Karpas-422 (cell line): ENCODE measurements at places on chromosomes 7 and 10.

- no peak for DNase-seq
Observed at GRCh38 chr10:93178226-93178625, 104.5 kb downstream of the CYP26A1 start.

GRCh38 chr7:8131694-8132605 lies 130.0 kb downstream of the ICA1 start:
- no peak for DNase-seq

DNA sequence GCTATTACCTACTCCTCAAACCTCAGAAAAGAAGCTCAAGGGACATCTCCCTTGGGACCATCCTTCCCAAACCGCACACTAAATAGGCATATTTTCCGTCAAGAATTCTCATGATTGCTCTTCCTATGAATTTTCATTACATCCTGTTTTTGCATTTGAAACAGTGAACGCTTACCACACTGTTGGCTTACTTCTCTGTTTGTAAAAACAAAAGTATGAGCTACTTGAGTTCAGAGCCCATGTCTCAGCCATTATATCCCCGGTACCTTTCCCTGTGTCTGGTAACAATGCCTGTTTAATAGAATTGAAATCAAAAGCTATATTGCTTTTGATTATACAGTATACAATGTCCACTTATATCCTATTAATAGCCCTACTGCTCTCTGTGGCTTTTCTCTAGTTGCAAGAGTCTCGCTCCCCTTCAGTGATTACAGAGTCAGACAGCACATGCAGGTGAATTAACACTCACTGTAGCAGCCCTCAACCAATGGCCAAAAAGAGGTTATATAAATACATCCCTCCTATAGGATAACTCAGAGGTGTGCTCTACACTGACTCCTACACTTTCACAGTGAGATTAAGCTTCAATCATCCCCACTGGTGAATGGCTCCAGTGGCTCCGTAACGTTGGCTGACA lies 264.4 kb downstream of the SORCS1 start:
- no peak for DNase-seq

GRCh38 chr10:82206831-82207230 lies 331.8 kb downstream of the NRG3 start:
- DNase-seq = no peak

DNA sequence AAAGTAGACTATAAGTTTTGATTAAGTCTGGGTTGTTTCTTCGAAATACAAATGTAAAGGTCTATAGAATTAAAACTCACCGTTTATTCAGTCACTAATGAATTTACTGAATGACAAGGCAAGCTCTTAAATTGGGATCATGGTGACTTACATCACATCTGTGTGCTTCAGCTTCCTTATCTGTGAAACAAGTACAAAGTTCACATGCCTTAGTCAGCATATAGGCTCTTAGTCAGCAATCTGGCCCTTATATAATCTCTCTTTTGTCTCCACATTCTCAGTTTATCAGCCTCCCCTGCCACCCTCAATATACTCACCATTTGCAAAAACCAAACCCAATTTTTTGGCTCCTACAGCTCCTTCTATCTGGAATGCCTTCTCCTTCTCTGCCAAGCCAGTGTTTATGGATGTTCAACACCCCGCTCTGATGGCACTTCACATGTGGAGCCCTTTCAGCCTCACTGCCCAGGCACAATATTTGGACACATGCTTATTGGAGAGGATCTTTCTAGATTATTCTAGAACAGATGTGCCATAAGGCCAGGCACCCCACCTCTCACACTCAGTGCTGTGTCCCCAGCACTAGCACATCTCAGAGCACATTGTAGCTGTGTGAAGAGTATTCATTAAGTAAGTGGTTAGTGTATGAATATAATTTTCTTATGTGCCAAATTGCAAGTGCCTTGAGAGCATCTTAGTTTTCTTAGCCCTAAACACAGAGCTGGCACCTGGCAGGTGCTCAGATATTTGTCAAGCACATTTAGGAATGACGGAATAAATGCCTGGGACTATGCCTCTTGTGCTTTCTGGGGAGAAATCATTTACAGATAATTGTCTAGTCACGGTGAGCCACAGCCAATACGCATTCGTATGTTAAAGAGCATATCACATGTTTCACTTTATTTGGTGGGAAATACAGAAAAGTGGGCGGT lies 9.8 kb upstream of the LAMB1 start:
- DNase-seq = no peak

DNA sequence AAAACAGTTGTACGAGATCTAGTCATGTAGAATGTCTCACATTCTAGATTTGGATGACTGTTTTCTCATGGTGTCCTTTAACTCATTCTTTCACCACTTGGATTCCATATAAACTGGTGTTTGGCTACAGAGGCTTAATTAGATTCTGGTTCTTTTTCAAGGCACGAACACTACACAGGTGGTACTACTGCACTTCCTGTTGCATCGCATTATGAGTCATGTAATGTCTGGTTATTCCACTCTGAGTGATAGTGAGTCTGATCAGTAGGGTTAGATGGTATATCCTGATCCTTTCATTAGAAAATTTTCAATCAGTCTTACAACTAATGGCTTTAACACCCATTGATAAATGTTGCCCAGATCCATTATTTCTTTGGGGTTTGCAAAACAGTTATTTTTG lies 11.2 kb upstream of the AKAP9 start:
- no peak for DNase-seq

GRCh38 chr10:57015595-57016318 lies 654.7 kb upstream of the ZWINT start:
- no peak for DNase-seq

GRCh38 chr7:113281223-113281622 lies 162.9 kb upstream of the SMIM30 start:
- DNase-seq = no peak

GRCh38 chr7:37357637-37357996 lies 91.0 kb downstream of the ELMO1 start:
- no peak for DNase-seq

GRCh38 chr10:110455446-110455845 lies 42.3 kb upstream of the DUSP5 start:
- no peak for DNase-seq

- DNase-seq = no peak
Observed at GRCh38 chr7:6644728-6645127, 7.6 kb downstream of the ZNF316 start.

- DNase-seq = no peak
Observed at GRCh38 chr7:87267239-87267900, 47.8 kb upstream of the TMEM243 start.

- DNase-seq = no peak
Observed at GRCh38 chr10:49598986-49599385, 11.1 kb upstream of the SLC18A3 start.

- peak; percentile 56 for DNase-seq
Observed at GRCh38 chr10:7788639-7789286, 786 bp downstream of the ATP5F1C start.

GRCh38 chr7:157767506-157768197 lies 430.8 kb downstream of the DNAJB6 start:
- DNase-seq = no peak

- peak; percentile 86 for DNase-seq
Observed at GRCh38 chr7:20113427-20114027, 103.7 kb downstream of the MACC1 start.

DNA sequence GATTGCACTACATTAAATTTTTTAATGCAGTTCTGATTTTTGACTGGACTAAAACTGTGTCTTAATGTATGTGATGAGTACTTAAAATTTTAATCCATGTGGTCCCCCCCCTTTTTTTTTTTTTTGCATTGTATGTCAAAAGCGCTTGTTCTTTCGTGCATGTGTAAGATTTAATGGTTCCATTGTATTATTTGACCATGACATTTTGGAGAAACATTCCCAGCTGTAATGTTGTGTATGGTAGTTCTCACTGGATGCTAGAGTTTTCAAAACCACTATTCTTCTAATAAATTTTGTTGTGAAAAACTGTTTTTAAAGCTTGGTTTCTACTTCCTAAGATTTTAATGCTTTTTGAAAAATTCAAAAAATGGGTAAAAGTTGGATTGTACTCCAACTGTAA lies 132.0 kb downstream of the LCOR start:
- DNase-seq = no peak

GRCh38 chr10:114043532-114044246 lies at the start of gene ADRB1:
TSS of gene ADRB1 (plus strand) at chr10:114043866. CDS start at chr10:114044133, 267 bp downstream.
- DNase-seq = no peak

GRCh38 chr10:77832238-77832637 lies 94.3 kb downstream of the DLG5 start:
- no peak for DNase-seq

DNA sequence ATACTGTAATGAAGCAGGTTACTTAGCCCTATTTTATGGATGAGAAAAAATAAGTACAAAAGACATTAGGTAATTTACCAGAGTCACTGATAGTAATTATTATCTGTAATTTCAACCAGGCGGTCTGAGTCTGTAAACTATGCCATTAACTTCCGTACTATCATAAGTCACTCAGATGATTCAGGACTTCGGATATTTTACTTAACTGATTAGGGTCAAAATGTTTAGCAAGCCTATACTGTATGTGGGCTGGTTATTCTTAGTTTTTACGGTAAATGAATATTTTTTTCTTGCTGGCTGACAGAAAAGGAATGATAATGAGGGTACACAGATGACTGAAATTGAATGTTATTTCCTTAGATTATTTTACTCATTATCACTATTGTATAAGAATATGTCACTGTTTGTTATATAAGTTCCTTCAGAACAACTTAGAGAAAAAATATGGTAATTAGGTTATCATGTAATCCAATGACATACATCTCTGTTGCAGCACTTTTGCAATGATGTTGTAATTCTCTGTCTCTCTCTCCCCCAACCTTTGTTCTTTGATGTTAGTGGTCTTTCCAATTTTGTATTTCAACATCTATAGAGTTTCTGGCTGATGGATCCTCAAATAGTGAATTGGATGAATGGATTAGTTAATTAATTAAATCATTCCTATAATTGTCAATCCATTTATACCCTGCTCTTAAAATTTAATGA lies 165.6 kb downstream of the ZEB1 start:
- DNase-seq = no peak

DNA sequence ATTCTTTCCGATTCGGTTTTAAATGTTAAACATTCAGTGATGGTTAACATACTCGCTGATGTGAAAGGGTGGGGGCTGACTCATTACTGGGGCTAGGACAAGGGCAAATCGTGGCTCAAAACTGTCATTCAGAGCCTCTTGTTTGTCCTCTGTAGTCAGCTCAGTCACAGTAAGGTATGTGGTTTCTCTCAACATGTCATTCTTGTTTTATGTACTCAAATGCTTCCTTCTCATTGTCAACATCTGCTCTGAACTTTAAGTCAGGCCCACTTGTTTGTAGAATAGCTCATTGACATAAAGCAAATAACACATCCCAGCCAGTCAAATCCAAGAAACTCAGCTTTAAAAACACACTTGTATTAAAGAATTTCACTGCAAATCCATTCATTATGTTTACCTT lies 7.3 kb downstream of the SLC16A9 start:
- no peak for DNase-seq

- DNase-seq = no peak
Observed at GRCh38 chr10:100372415-100373297, 25.6 kb downstream of the SCD start.

GRCh38 chr10:80518143-80518806 lies 19.4 kb upstream of the SH2D4B start:
- DNase-seq = no peak

- DNase-seq = no peak
Observed at GRCh38 chr10:59864141-59864962, 42.0 kb downstream of the CCDC6 start.
